ENCODE measurements at places on chromosomes 7 and 10.

DNA sequence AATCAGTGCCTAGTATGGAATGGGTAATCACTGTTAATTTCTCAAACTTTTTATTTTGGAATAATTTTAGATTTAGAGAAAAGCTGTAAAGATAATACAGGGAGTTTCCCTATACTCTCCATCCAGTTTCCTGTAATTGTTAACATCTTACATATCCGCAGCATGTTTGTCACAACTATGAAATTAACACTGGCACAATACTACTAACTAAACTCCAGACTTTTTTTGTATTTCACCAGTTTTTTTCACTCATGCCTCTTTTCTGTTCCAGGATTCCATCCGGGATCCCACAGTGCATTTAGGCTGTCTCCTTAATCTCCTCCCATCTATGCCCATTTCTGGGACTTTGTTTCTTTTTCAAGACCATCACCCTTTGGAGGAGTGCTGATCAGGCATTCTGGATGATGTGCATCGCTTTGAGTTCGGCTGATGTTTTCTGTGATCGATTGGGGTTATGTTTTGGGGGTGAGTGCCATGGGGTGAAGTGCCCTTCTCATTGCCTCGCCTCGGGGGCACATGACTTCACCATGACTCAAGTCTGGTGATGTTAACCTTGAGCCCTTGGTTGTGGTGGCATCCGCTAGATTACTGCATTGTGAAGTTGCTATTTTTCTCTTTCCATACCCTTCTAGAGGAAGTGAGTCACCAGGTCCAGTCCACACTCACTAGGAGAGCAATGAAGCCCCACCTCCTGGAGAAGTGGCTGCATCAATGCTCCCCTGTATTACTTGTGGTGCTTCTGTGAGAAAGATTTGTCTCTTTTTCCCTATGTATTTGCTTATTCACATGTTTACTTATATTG is 43.9 kb upstream of the GRB10 start:
- no peak for DNase-seq

DNA sequence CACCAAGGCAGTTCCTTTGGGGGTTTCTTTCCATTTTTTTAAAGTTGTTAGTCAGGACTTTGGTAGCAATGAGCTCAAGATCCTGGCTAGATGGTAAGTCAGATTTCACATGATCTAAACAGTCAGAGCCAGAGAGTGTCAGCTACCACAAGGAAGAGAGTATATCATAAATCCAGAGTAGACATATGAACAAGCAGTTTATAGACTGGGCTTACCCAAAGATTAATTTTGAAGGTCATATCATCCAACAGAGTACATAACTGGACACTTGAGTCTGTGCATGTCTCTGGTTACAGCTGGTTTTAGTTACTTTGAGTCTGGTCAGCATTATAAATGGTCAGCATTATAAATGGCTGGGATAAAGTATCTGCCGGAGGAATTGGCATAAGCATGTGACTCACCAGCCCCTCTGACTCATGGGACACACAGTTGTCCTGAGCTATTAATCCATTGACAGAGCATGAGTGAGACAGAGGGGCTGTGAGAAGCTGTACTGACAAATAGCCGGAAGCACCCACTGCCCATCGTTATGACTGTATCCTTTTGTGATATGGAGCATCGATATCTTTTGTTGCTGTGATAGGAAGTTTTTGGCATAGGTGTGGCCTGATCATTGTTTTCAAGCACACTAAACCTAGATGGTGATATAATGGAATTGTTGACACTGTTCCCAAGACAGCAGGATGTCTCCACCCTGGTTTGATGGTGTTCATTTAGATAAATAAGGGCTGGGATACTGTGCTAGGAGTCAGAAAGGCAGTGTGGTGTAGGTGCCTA is 19.3 kb downstream of the PPP1R3C start:
- DNase-seq = no peak

- no peak for DNase-seq
Observed at GRCh38 chr10:101234333-101234732, 5.1 kb upstream of the LBX1 start.

- no peak for DNase-seq
Observed at GRCh38 chr7:157555313-157555712, 218.5 kb downstream of the DNAJB6 start.
